Peyer's patch (tissue), 4 donors: ENCODE measurements at places on chromosomes 6 and 20.

- DNase-seq = no peak
Observed at GRCh38 chr6:144999127-144999526, 714.0 kb downstream of the UTRN start.

DNA sequence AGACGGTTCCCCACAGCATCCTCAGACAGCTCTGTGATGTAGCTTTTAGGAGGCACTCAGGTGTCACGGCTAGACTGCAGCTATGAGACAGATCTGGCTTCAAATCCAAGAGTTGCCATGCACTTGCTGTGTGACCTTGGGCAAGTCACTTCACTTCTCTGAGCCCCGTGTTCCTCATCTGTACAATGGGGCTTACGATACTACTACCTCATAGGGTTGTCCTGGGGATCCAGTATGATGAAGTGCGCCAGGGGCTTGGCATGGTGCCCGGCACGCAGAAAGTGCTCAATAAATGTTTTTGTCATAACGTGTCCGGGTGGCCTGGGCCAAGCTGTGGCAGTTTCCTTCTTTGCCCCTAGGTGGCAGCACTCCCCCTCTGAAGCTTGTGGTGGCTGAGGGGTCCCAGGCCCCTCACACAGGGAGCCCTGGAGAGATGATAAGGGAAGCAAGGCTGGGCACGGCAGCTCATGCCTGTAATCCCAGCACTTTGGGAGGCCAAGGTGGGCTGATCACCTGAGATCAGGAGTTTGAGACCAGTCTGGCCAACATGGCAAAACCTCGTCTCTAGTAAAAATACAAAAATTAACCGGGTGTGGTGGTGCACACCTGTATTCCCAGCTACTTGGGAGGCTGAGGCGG is 19.1 kb upstream of the CHMP4B start:
- DNase-seq = peak; percentile 66

- no peak for DNase-seq
Observed at GRCh38 chr6:150256618-150257272, 112.1 kb upstream of the IYD start.

DNA sequence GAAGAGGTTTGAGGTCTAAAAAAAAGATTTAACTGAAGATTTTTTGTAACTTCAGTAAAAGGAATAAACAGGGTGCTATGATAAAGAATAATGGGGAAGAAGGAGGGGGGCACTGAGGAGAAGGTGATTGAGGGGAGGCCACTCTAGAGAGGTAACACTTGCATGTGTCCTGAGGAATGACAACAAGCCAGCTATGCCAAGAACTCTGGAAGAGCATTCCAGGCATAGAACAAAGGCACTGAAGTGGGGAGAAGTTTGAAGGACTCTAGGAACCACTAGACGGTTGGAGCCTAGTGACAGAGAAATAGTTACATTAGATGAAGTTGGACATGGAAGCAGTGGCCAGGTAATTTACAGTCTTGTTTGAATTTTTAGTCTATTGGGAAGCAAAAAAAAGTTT is 10.8 kb upstream of the SF3B5 start:
- no peak for DNase-seq

DNA sequence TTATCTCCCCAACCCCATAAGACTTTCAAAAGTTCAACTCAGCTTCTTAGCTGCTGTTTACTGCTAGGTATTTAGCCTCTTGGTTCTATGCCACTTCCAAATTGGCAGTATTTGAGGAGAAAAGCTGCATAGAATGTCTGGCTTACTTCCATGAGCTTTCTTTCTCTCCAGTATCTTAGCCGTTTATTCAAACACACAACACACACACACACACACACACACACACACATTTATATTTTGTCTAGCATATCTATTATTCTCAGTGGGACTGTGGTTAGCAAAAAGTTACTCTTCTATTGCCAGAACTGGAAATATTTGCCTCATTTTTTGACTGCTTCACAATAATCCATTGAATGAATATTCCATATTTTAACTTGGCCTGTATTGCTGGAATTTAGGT is 634.2 kb upstream of the IMPG1 start:
- no peak for DNase-seq
